CD4-positive, alpha-beta T cell treated with Interleukin-17A for 1 hour (primary cell): ENCODE measurements at places on chromosomes 7 and 10.

DNA sequence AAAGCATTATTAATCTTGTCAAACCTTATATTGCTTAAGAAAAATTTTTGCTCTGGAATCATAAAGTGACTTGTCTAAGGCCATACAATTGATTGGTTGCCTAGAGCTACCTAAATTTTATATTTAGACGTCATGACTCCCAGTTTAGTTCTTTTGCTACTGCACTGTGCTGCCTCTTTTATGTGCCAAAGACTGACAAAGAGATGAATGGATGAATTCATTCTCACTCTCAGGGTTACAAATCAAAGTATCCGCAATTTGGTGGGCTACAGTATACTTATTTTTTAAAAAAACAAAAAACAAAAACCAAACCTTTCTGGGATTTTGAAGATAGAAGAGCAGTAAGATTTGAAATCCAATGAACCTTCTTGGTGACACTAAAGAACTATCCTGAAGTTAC is 27.7 kb upstream of the TMEM229A start:
- no peak for DNase-seq

DNA sequence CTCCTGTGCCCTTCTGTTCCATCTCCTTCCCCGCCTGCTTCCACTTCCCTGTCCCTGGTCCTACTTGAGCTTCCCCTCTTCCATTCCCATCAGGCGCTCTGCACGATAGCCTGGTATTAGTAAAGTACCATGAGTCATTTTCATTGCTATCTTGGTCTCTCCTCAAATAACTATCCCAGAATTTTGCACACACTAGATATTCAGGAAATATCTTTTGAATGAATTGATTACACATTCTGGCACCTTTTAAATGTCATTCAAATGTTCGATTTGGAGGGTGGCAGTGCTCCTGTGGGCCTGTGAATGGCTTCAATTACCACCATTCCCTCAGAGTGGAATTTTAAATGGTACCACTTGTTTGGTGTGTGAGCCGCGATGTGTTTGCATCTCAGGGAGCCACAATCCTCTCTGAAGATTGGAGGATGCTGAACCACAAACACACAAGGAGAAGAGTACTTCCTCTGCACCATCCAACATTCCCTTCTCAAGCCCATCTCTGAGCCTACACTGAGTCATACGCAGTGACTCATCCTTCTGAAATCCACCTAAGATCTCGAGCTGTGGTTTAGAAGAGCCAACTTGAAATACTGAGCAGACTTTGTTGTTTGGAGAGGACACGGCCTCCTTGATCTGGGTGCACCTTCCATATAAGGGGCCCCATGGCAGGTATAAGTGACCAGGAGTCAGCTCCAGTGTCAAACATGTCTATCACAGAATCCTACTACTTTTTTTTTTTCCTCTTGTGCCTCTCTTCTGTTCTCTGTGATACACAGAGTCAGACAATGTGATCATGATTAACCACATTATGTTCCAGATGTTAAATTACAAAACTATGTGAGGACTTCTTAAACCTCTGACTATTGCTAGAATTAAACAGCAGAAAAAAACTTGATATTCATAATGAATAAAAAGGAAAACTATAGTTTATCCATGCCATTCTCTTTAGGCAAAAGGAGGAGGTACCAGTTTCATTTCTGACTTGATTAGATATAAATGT is 81.9 kb downstream of the BMPER start:
- no peak for DNase-seq

DNA sequence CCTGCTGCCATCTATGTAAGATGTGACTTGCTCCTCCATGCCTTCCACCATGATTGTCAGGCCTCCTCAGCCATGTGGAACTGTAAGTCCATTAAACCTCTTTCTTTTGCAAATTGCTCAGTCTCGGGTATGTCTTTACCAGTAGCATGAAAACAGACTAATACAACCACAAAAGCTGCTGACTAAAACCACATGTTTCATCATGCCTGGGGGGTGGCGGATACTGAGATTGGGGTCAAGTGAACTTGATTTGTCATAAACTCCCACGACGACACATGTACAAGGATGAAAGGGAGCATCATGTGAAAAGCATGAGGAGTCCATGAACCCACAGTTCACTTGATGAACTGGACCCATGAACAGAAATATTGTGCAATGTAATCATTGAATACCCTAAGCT is 134.9 kb upstream of the ANK3 start:
- DNase-seq = no peak

DNA sequence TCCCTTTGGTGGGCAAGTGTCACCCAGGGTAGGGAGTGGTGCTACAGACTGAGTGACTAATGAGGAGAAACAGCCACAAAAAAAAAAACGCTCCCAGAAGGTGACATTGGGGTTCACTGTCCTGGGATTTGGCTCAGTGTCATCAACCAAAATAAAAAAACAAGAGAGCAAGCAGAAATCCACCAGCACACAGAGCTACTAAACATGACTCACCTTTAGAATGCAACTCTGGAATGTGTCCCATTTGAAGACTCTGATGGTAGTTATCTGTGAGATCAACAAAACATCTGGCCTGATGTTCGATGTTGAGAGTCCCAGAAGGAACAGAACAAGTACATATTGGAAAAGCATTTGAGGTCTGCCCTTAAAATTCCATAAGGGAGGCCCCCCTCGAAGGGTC is 200.3 kb upstream of the LYZL2 start:
- no peak for DNase-seq

- DNase-seq = no peak
Measured at GRCh38 chr7:45574669-45575500, 717 bp downstream of the ADCY1 start.

DNA sequence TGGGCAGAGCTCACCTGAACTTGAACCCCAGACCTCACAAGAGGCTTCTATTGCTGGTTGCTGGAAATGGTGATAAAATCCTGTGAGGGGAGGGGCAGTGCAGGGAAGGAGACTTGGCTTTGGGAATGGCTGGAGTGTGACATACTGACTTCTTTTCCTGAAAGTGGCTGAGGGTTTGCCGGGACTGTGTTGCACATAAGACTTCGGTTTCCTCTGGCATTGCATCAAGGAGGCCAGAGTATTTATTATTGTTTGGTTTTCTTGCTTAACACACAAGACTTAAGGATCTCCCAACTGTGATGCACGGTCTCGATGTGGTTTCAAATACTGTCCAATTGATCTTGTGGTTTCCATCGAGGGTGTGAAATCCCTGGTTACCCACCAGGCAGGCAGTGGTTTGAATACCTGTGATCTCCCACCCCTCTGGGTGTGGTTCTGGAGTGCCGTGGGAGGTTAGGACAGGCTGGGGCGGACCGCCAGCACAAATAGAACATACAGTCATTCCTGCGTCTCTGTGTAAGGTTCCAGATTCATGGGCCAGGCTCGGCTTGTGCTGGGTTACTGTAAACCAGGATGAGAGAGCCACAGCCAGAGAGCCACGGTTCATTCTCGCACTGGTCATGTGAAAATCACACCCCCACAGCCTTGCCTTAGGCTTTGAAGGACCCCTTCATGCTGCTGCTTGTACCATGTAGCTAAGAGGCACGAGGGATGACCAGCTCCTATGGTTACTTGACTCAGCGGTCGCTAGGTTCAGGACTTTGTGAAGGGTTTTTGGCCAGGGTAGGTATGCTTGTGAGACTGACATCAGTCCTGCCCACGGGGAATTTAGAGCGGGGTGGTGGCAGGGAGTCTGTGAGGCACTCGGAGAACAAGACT is 39.2 kb downstream of the WBP1L start:
- DNase-seq = no peak

DNA sequence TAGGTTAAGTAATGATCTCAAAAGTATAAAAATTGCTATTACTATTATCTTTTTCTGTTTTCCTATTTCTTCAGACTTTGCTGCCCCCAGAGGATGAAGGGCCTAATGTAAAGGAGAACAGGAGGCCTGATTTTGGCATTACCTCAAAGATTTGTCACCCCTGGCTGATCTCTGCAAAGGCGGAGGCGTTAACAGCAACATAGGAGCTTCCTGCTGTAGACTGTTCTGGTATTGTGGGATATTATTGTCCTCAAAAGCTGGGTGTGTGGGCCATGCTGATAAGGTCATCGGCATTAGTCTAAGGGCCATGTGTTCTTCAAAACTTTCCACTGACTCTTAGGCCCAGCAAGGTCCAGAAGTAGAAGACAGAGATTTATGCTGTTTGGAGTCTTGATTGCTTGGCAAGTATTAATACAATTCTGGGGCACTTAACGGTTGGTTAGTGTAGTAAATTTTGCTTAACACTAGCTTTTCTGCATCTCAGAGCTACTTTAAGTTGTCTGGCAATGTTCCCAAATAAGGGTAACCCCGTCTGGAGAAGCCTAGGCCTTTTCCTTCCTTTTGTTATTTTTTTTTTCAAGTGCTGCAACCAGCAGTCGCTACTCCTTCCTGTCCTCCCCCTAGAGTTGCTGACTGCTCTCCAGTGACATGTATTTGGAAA is 14.0 kb upstream of the ENTPD1 start:
- DNase-seq = no peak

- DNase-seq = no peak
Measured at GRCh38 chr10:71865561-71866041, 14.6 kb upstream of the PSAP start.
